ENCODE measurements at places on chromosomes 2 and 18.

GRCh38 chr2:71898851-71899681, 248.6 kb downstream of the CYP26B1 start:
- DNase-seq, result no peak

DNA sequence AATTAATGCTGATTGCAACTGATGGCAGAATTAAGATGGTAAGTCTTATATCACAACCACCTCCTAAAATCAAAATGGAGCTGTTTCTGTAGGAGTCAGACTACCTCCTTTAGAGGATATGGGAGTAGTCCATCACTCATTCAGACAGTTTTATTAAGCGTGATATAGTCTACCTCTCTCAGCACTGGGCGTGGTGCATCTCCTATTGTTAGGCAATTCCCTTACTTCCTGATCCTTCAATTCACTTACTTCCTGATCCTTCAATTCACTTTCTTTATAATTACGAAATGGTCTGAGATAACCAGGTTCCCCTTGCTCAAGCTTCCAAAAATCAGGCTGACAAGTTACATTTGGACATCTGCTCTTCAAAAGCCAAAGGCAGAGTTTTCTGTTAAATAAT, 31.9 kb downstream of the ATP8B1 start:
- no peak for DNase-seq

- DNase-seq, result peak; percentile 40
These were observed 463 bp downstream of the PPP1CB start for GRCh38 chr2:28751956-28752630.

GRCh38 chr2:33033606-33034081, 86.9 kb downstream of the LTBP1 start:
- no peak for DNase-seq

DNA sequence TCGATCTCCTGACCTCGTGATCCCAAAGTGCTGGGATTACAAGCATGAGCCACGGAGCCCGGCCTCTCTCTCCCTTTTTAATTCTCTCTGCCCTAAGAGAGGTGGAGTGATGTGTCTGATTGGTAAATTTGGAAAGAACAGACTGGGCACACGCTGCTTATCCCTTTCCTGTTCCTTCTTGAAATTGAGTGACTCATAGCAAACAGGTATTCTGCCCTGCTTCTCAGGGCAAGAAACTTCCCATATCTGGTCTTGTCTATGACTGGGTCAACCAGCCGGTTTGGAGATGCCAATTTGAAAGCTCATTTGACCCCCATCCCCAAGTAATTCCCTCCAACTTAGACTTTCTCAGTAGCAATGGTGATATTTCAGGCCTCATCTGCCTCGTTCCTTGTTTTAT, 15.0 kb downstream of the LYPD1 start:
- DNase-seq, result no peak

DNA sequence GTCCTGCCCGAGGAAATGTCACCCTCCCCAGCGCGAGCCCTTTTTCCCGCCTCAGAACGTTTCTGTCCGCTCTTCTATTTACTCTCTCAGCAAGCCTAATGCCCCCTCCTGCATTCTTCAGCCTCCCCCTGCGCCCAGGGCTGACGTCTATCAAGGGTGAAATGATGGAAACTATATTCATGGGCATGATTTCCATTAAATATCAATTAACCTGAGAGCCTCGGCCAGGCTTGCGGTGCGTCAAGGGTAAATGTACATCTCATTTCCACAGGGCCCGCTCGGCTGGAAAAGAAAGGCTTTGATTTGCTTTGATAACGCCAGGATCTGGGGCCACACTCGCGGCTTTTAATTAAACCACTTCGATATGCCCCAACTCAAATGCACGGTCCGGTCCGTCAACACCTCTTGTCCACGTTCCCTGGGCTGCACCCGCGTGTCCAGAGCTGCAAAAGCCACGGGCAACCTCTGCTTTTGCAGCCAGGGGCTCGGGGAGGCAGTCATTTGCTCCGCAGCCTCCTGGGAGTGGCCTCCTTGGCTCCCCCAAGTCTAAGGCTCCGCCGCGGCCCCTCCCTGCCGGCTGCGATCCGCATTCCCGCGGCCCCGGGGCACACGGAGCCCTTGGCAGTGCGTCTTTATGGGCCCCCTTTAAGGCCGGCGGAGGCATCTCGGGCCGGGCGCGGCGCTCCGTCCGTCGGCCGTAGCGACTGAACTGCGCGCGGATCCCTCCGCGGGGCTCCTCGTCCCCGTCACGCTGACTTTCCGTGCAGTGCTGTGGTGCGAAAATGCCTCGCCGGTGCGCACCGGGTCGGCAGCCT, at the start of gene HOXD8:
TSS of gene HOXD8 (plus strand) at position 724 of the 815 bp plus-strand sequence. CDS start 662 bp downstream, outside the sequence.
- DNase-seq, result no peak

GRCh38 chr2:234422273-234422732, 74.6 kb downstream of the ARL4C start:
- no peak for DNase-seq

GRCh38 chr2:216296856-216297255, 75.4 kb downstream of the MARCHF4 start:
- DNase-seq, result no peak

- DNase-seq, result peak; percentile 17
These were observed 695.6 kb downstream of the TSN start for GRCh38 chr2:122451040-122451439.

GRCh38 chr18:25819746-25820363, 270.6 kb downstream of the SS18 start:
- no peak for DNase-seq

- DNase-seq, result no peak
These were observed 243.6 kb downstream of the PID1 start for GRCh38 chr2:229027353-229028105.

GRCh38 chr18:32091724-32092421, at the start of gene RNF138:
RNF138 (plus strand) TSS chr18:32091874; CDS start chr18:32092777, 903 bp downstream.
- DNase-seq, result peak; percentile 90

- no peak for DNase-seq
These were observed 170.1 kb downstream of the LAMA1 start for GRCh38 chr18:6947338-6948030.

DNA sequence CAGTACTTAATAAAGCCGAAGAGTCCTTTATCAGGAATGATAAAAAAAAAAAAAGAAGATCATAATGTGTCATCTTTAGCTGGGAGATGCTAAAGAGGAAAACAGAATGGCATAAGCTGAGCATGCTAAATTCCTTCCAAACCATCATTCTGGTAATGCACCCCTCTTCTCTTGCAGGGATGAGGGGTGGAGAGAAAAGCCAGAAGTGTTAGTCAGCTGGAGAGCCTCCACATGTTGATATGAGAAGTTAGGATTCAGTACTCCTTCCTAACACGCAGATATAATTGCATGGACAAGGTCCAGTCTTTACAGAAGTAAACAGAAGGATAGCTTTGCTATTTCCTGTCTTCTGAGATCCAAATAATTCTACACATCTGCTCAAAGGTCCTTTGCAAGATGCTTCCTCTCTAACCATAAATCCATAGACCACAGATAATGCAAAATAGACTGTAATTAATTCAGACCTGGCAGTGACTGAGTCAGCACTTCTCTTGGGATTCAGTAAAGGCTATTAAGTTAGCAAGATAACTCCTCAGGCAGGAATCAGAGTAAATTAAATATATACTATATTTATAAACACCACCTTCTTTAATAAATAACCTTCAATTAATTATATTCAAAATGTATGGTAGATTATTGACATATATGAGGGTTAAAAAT, 930.0 kb upstream of the KLHL29 start:
- DNase-seq, result no peak

Data from activated CD4-positive, alpha-beta T cell treated with anti-CD3 and anti-CD28 coated beads, Interleukin-10, Interleukin-2, amounts not matched to agents 100 ng/mL and 50 ng/mL, durations not matched to agents 16 hours and 8 hours (primary cell).